Upper lobe of left lung (tissue), 6 donors: ENCODE measurements at places on chromosomes 12 and 14.
A peak's percentile ranks its signal among the peaks of the same experiment; 100 is the strongest.

GRCh38 chr14:23551266-23552028 lies at the start of gene ZFHX2:
TSS of gene ZFHX2 (minus strand) at chr14:23551765. CDS start at chr14:23535325, 16,440 bp downstream.
- peak; percentile 87 for DNase-seq

DNA sequence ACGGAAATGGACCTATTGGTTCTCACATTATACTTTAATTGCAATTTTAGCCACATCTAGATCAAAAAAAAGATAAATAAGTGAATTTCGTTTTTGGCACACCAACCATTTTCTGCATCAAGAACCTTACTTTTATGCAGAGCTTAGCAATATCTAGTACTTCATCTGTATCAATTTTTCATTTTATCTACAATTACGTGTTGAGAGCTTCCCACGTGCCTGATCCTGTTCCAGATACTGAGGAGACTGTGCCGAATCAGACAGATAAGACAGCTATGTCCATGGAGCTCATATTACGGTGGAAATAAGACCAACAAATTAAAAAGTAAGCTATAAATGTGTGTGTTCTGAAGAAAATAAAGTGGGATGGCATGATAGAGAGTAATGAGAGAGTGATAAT lies 101.6 kb downstream of the MGAT4C start:
- no peak for DNase-seq

DNA sequence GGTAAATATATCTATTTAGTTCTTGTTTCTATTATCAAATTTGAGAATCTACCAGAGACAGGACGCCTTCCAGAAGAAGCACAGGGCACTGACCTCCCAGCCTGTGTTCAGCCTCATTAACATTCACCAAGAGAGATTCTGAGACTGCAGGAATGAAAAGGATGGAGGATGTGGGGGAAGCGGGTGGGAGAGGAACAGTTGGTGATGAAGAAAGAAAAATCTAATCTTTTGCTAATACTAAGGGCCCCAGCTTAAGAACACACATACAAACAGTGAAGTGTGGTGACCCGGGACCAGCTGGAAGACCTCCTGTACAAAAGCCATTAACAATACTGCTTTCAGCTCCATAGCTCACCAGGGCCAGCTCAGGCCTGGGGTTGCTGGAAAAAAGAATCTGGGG lies 160.5 kb downstream of the NUAK1 start:
- no peak for DNase-seq

GRCh38 chr12:57733928-57734327 lies 4.6 kb downstream of the AGAP2 start:
- no peak for DNase-seq

DNA sequence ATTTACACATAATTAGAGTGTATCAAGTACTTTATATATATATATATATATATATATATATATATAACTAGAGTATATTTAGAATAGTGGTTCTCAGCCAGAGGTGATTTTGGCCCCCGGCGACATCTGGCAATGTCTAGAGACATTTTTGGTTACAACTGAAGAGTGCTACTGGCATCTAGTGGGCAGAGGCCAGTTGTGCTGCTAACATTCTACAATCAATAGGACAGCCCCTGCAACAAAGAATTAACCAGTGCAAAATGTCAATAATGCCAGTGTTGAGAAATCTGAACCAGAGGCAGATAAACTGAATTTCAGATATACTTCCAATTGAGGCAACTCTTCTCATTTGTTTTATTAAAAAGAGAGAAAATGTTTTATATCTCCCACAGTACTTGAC lies 8.9 kb downstream of the GTF2A1 start:
- DNase-seq: no peak

DNA sequence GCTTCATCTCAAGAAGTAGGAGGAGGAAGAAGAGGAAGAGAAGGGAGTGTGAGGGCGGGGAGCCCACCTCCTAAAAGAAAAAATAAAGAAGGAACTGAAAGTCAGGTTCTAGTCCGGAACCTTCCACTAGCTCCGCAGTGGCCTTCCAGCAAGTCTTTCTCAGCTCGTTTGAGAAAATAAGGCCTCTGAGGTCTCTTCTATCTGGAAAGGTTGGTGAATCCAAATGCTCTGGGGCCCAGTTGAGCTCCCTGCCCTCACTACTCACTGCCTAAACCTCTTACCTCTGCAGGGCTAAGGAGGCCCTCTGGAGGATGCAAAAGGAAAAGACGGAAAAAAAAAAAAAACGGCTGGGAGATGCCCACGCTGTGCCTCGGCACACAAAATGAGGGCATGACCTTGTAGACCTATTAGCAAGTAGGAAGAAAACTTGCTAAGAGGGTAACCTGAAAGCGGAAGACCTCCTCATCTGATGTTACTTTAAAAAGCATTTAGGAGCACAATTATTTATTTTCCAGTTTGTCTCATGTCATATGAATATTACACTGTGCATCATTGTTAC lies 35.9 kb downstream of the FBLN5 start:
- no peak for DNase-seq

DNA sequence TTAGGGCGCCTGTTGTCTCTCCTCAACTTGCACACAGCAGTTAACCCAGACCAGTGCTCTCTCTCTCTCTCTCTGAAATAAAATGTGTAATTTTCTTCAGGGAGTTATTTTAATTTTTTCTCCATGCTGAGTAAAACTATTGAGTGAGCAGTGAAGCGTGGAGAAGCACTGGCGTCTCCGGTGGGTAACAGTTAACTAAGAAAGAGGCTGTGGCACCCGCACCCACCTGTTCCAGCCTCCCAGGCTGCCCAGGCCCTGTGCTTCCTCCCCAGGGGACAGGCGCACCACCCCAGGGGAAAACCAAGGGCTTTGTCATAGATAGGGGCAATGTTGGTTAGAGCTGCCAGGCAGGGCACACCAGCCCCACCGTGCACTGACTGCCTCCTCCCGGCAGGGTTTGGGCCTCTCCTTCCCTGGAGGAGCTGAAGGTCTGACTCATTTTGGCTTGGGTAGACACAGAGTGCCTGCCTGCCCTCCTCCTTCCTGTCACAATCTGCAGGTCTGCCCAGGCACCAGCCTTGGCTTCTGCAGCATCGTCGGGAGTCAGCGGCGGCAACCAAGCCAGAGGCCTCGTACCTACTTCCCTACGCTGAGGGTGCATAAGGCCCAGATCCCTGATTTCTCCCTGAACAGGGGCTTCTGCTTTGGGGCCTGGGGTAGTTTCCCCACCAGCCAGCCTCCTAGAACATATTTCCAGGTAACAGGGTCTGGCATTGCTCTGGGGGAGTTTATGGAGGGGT lies 3.9 kb downstream of the HOXC5 start:
- no peak for DNase-seq

GRCh38 chr12:28793581-28794151 lies 355.4 kb upstream of the FAR2 start:
- no peak for DNase-seq

GRCh38 chr14:68794130-68794850 lies 1.4 kb upstream of the ZFP36L1 start:
- peak; percentile 93 for DNase-seq

DNA sequence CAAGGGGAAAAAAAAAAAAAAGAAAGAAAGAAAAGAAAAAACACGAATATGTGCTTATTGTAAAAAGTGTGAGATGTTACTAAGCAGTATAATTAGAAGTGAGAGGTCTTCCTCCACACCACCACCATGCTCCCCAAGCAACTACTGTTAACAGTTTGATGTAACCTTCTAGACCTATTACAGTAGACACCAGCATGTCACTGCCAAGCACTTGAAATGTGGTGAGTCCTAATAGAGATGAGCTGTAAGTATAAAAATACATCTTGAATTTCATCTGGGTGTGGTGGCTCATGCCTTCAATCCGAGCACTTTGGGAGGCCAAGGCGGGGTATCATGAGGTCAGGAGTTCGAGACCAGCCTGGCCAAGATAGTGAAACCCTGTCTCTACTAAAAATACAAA lies 8.1 kb upstream of the SNRNP35 start:
- no peak for DNase-seq

DNA sequence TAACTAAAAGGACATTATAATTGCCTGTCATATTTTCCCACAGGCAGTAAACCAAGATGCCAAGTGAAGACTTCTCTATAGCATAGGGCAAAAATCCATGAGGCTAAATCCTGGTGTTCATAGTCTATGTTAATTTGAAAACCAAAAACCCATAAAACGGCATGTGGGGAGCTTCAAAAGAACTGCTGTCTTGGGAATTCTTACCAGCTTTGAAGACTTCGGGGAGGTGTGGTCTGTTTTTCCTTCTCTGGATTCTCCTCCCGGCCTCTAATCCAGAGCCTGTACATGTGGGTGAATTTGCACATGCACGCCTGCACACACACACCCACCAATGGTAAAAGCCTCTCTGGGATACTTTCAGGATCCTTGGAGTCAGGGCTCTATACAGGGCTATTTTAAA lies 61.9 kb upstream of the IFNG-AS1 start:
- no peak for DNase-seq

DNA sequence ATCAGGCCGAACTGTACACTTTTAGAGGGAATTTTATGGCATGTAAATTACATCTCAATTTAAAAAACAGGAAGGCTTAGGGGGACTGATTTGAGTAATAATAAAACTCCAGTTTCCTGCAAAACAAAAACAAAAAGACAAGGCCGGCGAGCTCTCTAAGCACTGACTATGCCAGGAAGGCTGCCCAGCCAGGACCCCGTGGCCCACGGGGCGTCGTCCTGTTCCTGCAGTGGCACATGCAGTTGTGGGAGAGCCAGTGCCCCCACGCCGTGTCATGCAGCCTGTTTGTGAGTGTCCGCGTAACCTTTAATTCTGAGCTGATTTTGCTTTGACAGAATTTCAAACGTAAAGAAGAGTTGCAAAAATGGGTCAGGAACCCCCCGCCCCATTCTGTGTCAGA lies 10.5 kb downstream of the XRCC3 start:
- DNase-seq: peak; percentile 71

DNA sequence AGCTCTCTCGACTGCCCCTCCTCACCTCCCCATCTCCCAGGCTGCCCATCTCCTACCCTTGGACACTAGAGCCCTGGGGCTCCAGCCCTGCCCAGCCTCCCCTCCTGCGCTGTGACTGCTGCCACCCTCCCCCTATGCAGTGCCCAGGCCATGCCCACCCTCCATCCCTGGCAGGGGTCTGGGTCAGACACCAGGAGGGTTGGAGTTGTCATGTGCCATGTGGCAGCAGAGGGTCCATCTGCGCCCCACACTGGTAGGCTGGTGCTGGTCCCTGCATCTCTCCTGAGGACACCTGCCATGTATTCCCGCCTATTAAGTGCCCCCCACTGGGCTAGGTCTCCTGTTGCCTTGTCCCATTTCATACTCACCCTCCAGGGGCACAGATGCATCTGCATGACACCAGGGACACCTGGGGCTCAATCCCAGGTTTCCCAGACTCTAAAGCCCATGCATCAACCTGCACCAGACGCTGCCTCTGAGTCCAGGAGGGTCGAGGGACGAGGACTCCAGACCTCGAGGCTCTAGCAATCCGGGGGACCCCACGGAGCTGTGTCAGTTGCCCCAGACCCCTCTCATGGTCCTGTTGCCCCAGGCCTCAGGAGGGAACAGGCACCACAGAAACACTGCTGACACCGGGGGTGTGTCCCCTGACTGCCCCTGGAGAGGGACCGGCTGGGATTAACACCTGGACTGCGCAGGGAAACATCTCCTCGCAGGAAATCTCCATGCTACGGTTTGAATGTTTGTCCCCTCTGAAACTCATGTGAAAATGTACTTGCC lies 23.4 kb upstream of the SFSWAP start:
- DNase-seq: no peak
